ENCODE measurements at places on chromosomes 1 and 21.

GRCh38 chr1:22846458-22846857 lies 126.2 kb downstream of the LACTBL1 start:
- DNase-seq = no peak

- DNase-seq = no peak
These were observed 300.6 kb upstream of the PLXNA2 start for GRCh38 chr1:208544794-208545193.

DNA sequence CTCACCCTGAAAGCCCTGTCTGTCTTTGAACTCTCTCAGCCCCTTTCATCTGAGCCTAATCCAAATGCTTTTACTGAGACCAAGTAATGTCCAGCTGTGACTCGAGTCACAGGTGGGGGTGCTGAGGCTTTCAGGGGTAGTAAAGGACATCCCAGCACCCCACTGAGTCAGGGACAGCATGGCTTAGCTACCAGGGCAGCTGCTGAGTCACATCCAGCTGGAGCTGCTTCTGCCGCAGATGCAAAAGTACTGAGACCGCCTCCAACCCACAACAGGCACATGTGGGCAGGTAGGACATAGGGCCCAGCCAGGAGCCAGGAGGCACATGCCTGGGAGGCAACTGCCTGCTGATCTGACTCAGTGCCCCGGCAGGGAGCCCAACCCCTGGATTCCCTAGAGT lies 6.7 kb upstream of the VSIG8 start:
- no peak for DNase-seq

DNA sequence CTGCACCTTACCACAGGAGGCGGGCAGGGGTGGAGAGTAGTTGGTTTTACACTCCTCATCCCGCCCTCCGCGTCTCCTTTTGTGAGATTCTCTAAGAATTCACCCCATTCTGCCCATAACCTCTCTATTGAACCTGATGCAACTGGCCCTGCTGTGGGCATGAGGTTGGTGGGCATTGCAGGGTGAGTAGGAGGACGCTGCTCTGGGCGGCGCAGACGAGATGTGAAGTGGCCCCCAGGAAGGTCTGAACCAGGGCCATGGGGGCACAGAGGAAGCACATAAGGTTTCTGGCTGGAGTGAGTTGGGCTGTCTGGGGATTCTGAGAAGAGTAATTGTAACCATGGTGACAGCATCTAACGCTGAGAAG lies 8.8 kb downstream of the PADI1 start:
- DNase-seq = no peak

DNA sequence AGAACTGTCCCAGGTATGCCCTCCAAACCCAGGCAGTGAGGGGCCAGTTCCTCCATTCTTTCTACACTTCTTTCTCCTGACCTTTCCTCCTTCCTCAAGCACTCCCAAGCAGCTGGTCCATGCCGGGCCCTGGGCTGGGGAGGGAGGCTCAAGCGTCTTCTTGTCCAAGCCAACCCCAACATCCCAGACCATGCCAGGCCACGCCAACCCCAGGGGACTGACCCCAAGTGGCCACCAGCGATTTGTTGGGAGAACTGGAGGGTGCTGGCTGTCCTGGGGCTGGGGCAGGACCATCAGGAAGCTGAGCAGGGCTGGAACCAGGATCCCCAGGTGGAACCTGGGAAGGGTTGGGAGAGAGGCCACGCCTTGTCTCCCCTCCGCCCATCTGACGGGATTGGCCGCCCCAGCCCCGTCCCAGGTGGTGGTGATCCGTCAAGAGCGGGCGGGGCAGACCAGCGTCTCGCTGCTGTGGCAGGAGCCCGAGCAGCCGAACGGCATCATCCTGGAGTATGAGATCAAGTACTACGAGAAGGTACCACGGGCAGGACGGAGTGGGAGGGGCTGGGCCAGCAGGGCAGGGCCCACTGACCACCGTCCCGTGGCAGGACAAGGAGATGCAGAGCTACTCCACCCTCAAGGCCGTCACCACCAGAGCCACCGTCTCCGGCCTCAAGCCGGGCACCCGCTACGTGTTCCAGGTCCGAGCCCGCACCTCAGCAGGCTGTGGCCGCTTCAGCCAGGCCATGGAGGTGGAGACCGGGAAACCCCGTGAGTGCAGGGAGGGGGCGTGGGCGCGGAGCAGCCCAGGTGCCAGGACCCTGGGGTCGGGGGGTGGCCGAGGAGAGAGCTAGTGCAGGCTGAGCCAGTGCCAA lies 29.9 kb downstream of the EPHA8 start:
- DNase-seq = peak; percentile 40

GRCh38 chr1:35854989-35855700 lies 27.9 kb upstream of the AGO1 start:
- DNase-seq = peak; percentile 27

DNA sequence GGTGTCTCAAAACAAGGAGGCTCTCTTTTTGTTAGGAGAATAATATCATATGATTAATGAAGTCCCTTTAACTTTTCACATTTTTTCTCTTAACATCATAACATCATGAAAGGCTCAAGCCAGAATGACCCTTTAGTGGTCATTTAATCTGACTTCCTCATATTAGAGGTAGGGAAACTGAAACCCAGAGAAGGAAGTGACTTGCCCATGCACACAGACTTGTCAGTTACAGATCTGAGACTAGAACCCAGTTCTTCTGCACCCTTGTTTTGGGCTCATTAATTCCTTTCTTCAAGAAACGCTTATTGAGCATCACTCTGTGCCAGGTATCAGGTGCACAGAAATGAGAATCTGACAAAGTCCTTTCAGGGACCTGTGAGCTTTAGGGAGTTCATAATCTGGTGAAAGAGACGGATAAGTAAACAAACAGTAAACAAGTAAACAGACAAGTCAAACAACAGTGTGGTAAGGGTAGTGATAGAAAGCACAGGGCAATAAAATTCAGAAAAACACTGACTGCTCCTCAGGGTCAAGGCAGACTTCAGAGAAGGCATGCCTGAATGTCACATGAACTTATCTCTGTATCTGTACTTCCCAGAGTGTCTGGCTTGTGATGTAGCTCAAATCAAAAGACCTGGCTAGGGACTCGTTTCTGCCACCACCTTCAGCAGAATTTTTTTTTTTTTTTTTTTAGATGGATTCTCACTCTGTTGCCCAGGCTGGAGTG lies 38.3 kb upstream of the OSBPL9 start:
- DNase-seq = no peak

Measured in colonic mucosa (tissue), 4 donors.